ENCODE measurements at places on chromosomes 12 and 14.

DNA sequence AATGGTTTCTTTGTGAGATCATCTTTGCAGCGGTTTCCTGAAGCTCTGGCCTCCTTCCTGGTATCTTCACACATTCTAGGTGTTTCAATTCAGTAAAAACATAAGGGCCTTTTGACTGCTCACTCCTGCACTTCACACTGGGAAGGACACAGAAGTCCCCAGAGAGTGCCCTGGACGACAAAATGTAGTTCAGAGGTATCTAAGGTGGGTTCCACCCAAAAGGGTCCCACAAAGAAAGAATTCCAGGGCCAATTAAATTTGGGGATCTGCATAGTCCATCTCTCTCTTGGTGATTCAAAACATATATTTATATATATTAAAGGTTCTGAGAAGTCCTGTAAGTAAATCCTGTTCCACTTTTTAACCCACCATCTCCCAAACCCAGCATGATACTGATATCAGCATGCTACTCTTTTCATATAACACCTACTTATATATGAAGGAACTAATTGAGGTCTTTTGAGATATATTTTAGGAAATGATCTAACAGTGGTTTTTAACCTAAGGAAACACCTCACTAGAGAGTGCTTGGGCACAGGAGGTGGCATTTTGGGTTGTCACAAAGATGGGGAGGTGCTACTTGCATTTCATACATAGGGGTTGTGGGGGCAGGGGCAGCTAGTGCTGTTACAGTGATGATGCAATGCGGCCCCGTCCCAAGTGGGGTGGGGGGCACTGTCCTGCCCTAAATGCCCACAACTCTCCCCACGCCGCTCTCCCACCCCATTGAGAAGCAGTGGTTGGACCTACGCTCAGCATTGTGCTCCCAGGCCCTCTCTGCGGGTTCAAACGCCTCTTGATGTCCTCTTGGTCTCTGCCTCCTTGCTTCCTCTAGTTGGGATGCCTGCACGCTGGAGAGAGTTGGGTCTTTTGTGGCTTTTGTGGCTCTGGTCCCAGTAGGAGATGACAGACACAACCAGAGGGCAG, 109.4 kb downstream of the ARF6 start:
- no peaks in the 10 kb centered on the region for H3K27me3 ChIP-seq
- H3K4me3 ChIP-seq: peak overlapping the region; percentile 59
- H3K27ac ChIP-seq: peak overlapping the region; percentile 88
- H3K36me3 ChIP-seq: no peaks in the 10 kb centered on the region

DNA sequence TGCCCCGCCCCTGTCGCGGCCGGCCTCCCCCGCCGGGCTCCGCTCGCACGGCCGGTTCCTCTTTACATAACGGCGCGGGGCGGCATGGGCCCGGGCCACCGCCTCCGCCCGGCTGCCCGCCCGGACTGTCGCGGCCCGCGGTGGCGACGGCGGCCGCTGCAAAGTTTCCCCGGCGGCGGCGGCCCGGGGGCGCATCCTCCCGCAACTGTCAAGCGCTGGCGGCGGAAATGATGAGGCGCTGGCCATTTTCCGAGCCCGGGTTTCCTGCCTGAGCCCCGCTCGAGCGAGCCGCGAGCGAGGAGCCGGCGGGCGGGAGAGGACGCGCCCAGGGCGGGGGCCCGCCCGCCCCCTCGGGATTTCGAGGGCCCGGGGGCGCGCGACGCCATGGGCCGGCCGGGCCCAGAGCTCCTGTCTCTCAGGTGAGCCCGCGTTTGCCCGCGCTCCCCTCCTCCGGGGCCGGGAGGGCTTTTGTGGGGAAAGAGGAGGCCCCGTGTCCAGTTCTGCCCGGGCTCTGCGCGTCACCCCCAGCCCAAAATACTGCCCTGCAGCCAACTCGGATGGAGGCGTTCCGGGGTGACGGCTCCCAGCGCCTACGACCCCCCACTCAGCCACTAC, at the start of gene SH2B3:
Gene SH2B3 (plus strand): TSS at position 65 of the 615 bp plus-strand sequence. CDS start 12,223 bp downstream, outside the sequence.
- H3K36me3 ChIP-seq: no peaks in the 10 kb centered on the region
- H3K27me3 ChIP-seq: no peaks in the 10 kb centered on the region
- no peak for DNase-seq
- peak within 1 kb of the TSS; percentile 93 for H3K4me3 ChIP-seq
- peak within 1 kb of the TSS; percentile 95 for H3K27ac ChIP-seq
- peaks cover 73% of the 10 kb centered on the region for H3K4me1 ChIP-seq

GRCh38 chr14:30507209-30507608, 51.7 kb upstream of the G2E3 start:
- H3K27me3 ChIP-seq: no peaks in the 10 kb centered on the region
- DNase-seq: no peak
- no peaks in the 10 kb centered on the region for H3K36me3 ChIP-seq
- no peaks in the 10 kb centered on the region for H3K4me1 ChIP-seq
- no peak overlapping the region for H3K4me3 ChIP-seq
- H3K27ac ChIP-seq: no peak overlapping the region

DNA sequence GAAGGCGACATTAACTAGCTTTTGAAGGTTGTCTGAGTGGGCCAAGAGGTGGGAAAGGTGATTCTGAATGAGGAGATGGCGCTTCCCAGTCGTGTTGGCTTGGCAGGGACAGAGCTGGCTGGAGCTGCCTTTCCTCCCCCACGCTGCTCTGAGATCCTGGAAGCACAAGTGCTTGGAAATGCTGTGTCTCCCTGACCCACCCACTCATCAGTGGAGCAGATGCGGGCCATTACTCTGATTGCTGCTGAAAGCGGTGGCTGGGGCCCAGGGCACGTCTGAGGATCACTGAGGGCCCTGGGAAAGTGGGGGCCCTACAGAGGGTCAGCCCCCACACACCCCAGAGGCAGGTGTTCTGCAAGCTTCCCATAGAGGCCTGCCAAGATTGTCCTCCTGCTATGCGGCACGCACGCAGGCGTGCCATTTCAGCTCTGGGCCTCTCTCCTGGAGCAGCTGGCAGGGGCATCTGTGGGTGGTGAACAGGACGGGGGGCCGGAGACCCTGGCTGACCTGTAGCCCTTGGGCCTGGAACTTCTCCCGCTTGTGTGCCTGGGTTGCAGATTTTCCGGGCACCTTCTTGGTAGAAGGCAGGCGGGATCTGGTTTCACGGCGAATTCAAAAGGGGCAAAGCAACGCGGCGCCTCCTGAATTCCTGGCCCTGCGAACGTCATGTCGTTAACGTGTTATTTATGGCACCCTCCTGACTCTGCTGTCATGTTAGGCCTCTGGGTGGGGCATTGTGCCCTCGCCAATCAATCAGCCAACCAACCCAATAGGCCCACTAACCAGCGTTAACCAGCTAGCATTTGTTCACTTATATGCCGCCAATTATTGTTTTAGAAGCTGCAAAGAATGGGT, 133.8 kb upstream of the TBX3 start:
- H3K4me1 ChIP-seq: peaks cover 8% of the 10 kb centered on the region
- no peaks in the 10 kb centered on the region for H3K27me3 ChIP-seq
- no peak overlapping the region for H3K4me3 ChIP-seq
- DNase-seq: no peak
- no peak overlapping the region for H3K27ac ChIP-seq

Data from lower lobe of right lung (tissue), 2 donors.